Tibial artery (tissue), 4 donors: ENCODE measurements at places on chromosomes 12 and 14.

- DNase-seq, result no peak
- no peaks in the 10 kb centered on the region for H3K36me3 ChIP-seq
- H3K4me1 ChIP-seq, result no peaks in the 10 kb centered on the region
- H3K27ac ChIP-seq, result no peak overlapping the region
- H3K4me3 ChIP-seq, result no peak overlapping the region
- H3K27me3 ChIP-seq, result no peaks in the 10 kb centered on the region
These were observed 781.4 kb upstream of the TMEM132C start for GRCh38 chr12:127485528-127485927.

GRCh38 chr12:95298916-95299315, 81.3 kb downstream of the VEZT start:
- no peak overlapping the region for H3K4me3 ChIP-seq
- no peaks in the 10 kb centered on the region for H3K27me3 ChIP-seq
- no peak for DNase-seq
- H3K36me3 ChIP-seq, result peaks cover 67% of the 10 kb centered on the region

DNA sequence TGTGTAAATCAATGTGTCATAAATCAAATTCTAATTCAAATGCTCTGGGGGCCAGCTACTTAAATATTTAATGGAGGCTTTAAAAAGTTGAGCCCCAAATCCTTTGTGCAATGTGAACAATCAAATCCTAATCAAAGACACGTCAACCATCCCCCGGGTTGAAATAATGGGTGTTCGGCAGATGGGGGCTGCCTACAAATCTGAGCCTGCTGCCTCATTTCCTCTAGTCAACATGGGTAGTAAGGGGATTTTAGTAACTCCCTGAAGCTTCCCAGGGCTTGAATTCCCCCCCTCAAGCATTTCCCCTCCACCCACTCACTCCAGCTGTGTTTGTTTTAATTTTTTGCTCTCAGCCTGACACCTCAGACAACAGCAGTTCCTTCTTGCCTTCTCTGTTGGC, 37.8 kb downstream of the SRRM4 start:
- H3K36me3 ChIP-seq, result no peaks in the 10 kb centered on the region
- no peak for DNase-seq
- no peak overlapping the region for H3K4me3 ChIP-seq
- no peak overlapping the region for H3K27ac ChIP-seq

DNA sequence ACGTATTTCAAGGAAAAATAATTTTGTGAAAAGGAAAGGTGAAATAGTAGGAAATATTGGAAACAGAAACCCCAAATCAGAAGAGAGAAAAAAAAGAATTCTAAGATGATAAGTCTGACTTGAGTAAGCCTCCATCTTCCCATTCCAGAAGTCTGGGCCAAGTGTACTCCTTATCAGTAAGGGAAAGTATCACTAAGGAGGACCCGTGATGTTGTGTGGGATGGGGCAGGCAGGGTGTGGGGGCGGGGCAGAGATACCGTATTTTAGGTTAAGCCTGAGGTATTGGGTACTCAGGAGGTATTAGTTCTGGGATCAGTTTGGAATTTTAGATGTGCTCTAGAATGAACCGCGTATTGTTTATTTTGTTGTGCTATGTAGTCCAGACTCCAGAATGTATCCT, 33.8 kb upstream of the PSMA6 start:
- H3K27ac ChIP-seq, result no peak overlapping the region
- no peaks in the 10 kb centered on the region for H3K4me1 ChIP-seq
- H3K4me3 ChIP-seq, result no peak overlapping the region
- no peaks in the 10 kb centered on the region for H3K36me3 ChIP-seq
- H3K27me3 ChIP-seq, result no peaks in the 10 kb centered on the region

- DNase-seq, result peak; percentile 72
- H3K36me3 ChIP-seq, result no peaks in the 10 kb centered on the region
- no peak overlapping the region for H3K27ac ChIP-seq
- no peaks in the 10 kb centered on the region for H3K27me3 ChIP-seq
These were observed 50.5 kb downstream of the TTC9 start for GRCh38 chr14:70692210-70692609.

DNA sequence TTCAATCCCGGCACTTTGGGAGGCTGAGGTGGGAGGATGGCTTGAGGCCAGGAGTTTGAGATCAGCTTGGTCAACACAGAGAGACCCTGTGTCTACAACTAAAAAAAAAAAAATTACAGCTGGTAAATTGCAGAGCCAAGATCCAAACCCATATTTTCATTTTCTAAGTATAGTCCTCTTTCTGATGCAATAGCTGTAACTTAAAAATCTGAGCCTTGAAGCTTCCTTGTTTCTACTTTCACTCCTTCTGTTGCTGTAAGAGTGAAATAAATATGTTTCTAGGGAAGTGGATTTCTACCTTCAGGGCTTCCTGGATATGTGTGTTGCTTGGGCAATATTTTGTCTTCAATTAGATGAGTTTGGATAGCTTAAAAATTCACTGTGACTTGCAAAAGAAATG, 42.0 kb upstream of the PRICKLE1 start:
- DNase-seq, result no peak
- H3K4me3 ChIP-seq, result no peak overlapping the region
- H3K27me3 ChIP-seq, result no peaks in the 10 kb centered on the region
- no peak overlapping the region for H3K27ac ChIP-seq
- no peaks in the 10 kb centered on the region for H3K4me1 ChIP-seq

DNA sequence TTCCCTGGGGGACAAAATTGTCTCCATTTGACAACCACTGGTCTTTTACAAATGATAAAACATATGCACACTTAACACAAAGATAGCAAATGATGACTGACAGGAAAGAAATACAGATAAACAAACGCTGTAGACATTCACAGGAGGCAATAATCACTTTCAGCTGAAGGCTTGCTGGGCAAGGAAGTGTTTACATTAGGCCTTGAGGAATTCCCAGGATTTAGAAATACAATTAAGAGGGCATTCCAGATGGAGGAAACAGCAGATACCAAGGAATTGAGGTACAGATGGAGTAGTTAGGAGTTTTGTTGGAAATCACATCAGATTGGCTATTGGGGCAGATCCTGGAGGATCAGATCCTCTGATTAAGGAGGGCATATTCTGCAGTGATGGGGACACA, 93.9 kb downstream of the DYRK2 start:
- H3K36me3 ChIP-seq, result no peaks in the 10 kb centered on the region
- H3K27ac ChIP-seq, result no peak overlapping the region
